ENCODE measurements at places on chromosomes 5 and 9.

GRCh38 chr5:143472576-143472975 lies 69.1 kb upstream of the NR3C1 start:
- no peak for DNase-seq

DNA sequence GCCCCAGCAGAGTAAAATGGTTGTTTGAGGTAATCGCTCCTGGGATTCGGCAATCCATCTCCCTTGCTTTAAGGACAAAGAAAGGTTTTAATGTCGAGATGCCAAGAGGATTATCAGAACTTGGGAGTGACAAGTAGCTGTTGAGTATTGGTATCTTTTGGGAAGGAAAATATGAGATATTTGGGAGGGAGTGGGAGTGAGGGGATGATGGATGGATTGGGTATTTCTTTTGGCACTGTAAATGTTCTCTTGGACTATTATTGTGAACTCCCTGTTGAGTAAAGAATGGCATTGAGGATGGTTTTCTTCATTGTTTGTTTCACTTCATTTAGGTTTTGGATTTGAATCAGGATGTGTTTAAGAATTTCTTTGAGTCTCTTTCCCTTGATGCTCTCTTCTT lies 86.1 kb downstream of the PIP5K1B start:
- DNase-seq, result no peak

DNA sequence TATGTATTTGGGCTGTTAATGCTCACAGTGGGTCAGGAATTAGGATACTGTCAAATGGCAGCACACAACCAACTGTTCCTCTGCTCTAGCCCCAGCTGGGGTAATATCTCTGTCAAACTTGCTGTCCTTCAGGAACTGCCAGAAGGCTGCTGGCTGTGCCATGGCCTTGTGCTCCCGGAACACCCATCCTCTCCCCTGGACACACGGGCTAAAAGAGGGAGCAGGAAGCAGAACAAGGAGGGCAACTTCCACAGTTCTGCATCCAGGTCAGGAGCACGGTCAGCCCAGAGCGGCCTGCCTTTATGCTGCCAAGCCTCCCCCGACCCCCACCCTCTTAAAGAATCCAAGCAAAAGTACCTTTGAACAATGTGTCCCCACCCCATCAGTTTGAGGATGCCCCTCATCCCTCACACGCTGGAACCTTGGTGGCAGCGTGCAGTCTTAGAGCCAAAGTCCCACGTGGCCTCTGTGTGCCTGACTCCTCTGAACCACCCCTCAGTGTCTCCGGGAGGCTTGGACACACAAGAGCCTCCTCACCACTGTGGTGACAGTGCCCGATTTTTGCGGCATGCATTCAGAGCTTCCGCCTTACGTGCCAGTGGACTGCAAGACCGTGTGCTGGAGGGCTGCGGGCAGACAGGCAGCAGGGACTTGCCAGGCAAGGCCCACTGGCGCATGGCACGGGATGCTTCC lies 60.8 kb downstream of the PSMB7 start:
- no peak for DNase-seq

DNA sequence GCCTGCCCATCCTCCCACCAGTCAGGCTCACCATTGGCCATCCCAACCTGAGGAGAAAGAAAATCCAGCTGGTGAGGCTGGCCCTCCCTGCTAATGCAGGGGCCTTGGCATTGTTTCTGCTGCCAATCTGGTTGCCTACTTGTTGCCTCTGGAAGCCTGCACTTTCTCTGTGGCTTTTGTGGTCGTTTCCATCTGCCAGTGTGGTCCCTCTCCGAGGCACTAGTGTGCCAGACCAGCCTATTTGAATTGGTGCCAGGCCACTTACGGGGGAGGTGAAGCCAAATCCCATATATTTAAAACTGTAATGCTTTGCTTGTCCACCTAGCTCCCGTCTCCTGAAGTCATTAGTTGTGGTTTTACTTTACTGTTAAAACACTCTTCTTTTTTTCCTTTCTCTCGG lies 213.4 kb upstream of the ADAMTSL1 start:
- DNase-seq, result no peak

DNA sequence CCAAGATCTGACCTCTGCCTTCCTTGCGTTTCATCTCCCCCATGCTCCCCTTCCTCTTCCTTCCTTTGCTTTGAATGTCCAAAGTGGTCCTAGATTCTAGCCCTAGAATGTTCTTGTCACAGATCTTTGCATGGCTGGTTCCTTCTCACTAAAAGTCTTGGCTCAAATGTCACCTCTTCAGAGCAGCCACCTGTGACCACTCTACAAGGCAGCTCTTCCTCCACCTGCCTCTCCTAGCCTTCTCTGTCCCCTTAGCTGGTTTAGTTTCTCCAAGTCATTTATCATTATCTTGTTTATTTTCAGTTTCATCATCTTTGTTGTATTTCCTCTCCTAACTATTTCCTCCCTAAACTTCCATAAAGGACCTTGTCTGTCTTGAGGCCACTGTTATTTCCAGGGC lies 7.1 kb upstream of the OCLN start:
- DNase-seq, result no peak

DNA sequence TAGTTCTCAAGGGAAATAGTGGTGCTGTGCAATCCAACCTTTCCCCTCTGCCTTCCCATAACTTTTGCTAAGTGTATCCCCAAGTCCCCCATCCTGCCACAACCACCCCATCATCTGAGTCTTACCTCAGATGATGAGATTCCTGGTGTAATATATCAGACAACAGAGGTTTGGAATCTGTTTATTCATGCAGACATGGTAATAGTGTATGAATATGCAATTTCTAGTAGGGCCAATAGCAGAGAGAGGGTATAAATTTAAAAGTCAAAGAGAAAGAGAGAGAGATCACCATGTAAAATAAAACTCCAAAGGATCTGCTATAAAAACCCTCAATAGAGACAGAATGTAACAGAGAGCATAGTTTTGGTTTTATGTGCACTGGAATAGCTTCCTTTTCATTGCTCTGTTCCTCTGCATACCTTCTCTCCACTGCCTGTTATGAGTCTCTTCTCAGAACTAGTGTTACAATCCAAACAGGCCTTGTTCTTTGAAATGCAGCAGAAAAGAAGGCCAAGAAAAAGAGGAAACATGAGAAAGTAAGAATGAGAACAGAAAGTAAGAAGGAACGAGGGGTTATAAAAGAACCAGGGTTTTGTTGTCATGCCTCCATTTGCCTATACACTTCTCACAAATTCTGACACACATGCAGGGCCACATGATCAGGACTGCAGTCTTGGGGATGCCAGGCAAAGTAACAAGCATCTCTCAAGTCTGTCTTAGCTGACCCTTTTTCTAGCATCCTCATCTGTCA lies 278.0 kb downstream of the CETN3 start:
- no peak for DNase-seq

DNA sequence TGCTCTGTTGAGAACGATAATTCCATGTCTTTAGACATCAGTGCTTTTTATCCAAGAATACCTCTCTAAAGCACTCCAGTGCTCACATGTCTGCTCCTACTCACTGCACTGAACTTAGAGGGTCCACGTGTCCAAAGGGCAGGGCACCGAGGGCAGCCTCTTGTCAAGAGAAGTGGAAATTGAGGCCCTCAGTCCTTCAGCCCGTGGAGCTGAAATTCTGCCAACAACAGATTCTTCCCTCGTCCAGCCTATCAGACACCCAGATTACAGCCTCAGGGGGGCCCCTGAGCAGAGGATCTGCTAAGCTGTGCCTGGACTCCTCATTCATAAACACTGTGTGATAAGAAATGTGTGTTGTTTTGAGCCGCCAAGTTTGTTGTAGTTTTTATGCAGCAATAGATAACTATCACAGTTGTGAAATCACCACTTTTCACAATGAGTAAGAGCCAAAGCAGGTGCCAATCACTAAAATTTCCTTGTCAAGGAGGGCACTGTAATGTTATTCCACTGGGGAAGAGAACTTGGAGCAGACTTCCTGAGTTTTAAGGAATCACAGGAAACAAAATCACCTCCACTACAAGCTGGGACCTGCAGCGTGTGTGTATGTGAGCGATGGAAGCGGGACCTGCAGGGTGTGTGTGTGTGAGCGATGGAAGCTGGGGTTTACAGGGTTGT lies 58.8 kb upstream of the IGFBPL1 start:
- no peak for DNase-seq

- DNase-seq, result no peak
Measured at GRCh38 chr9:122821278-122821943, 7.0 kb downstream of the PDCL start.

- DNase-seq, result no peak
Measured at GRCh38 chr9:120934281-120934680, 7.7 kb upstream of the TRAF1 start.

DNA sequence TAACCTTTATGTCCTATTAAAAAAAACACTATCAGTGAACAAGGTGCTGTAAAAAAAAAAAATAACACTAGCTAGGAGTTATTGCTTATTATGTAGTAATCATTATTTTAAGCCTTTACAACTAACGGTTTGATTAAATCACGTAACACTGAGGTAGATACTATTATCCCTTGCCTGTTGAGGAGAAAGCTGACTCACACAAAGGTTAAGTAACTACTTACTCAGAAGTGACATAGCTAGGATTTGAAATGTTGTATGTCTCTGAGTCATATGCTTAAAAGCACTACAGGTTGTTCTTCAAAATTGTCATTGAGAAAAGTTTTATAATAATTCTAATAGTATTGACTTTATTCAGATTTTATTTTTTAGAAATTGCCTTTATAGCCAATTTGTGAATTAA lies 8.8 kb downstream of the TENT2 start:
- no peak for DNase-seq

DNA sequence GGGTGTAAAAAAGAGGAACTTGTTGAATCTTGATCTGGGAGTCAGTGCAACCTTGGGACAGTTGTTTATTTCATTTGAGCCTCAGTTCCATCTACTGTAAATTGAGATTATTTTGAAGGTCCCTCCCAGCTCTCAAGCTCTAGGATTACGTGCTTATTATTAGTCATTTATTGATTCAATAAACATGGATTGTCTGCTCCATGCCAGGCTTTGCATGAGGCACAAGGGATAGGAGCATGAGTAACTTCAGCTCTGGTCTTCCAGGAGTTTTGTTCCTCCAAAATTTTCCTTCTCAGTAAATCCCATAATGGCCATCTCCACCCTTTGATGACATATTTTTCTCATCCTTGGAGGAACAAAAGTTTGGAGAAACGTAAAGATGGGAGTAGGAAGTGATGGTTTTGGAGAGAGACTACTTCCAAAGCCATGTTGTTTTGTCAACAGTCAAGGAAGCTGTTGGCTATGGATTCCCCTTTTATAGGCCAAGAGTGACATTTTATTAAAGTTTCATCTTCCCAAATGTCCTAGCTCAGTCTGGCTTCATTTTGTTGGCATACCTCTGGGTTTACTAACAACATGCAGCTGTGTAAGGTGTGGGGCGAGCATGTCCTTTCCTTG lies 244.6 kb downstream of the DMRT2 start:
- DNase-seq, result no peak

GRCh38 chr5:61330845-61331406 lies 1.1 kb upstream of the ZSWIM6 start:
- DNase-seq, result peak; percentile 32

Measured in stimulated activated CD8-positive, alpha-beta memory T cell treated with anti-CD3 and anti-CD28 coated beads, Interleukin-7, amount 100 ng/mL, for 1 hour (primary cell).